ENCODE measurements at places on chromosomes 2 and 18.
A peak's percentile ranks its signal among the peaks of the same experiment; 100 is the strongest.

- no peak for DNase-seq
Observed at GRCh38 chr18:58190842-58191530, 147.0 kb downstream of the NEDD4L start.

GRCh38 chr2:49982871-49983270, 828.6 kb upstream of the FSHR start:
- no peak for DNase-seq

GRCh38 chr2:231904161-231904611, 22.0 kb downstream of the NPPC start:
- DNase-seq: no peak

DNA sequence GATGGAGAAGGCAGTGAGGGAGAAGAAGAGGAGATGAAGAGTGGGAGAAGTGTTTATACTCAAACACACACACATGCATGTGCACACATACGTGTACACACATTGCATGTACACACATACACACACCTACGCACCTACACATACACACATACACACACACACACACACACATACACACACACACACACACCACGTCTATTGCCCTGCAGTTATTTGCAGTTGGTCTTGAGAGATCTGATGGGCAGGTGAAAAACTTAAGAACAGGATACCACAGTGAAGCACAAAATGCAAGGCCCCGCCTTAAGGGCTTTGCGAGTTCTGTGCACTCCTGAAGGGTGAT, 190.2 kb downstream of the MYCN start:
- DNase-seq: no peak

- DNase-seq: no peak
Observed at GRCh38 chr2:149463328-149464002, 124.1 kb downstream of the MMADHC start.

GRCh38 chr2:24125956-24126355, 2.7 kb downstream of the FAM228B start:
- no peak for DNase-seq

DNA sequence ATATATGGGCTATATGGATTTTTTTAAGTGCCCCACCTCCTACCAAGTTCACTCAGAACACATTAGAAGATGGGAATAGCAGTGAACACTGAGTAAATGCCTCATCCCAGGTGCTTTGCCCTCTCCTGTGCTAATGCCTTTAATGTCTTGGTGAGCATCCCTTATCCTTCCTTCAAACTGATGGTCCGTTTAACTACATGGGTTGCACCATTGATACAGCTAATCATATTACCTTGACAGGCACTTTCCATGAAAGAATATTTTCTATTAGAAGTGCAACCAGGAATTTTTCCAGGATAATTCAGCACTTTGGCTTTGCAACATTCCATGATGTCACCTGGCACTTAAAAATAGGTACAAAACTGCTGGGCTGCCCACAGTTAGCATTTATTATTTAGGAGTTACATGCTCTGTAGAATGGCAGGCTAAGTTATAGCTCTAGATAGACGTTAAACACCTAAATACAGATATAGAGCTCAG, 74.0 kb downstream of the WDPCP start:
- no peak for DNase-seq

DNA sequence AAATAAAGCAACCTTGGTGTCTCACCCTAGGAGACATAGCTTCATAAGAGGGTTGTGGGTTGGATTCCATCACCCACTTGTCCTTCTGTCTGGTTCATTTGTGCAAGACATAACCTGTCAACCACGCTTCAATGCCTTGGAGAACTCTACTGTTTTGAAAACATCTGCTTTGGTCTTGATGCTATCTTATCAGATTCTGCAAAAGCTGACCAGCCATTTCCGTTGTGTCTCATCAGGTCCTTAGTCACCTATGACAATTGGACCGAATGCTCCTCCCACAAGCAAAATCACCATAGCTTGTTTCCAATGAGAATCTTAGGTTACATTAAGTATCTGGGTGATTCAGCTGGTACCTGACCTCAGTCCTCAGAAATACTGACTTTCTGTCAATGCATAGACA, 35.4 kb downstream of the STAT4 start:
- DNase-seq: peak; percentile 33
